ENCODE measurements at places on chromosomes 7 and 10.

DNA sequence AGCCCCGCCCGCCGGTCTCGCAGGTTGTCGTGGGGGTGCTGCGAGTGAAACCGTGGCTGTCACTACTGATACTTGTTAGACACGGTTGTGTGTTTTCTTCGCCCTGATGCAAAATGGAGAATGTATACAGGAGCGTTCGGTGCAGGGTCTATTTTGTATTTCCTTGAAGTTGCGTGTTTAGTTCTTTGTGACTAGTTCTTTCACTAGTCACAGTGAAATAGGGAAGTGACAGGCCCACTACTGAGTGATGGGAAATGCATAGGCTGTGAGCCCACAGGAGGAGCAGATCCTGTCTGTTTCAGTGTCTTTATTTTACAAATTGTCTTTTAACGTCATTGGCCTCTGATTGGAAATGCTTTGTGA is 675 bp downstream of the ABRAXAS2 start:
- DNase-seq = no peak

DNA sequence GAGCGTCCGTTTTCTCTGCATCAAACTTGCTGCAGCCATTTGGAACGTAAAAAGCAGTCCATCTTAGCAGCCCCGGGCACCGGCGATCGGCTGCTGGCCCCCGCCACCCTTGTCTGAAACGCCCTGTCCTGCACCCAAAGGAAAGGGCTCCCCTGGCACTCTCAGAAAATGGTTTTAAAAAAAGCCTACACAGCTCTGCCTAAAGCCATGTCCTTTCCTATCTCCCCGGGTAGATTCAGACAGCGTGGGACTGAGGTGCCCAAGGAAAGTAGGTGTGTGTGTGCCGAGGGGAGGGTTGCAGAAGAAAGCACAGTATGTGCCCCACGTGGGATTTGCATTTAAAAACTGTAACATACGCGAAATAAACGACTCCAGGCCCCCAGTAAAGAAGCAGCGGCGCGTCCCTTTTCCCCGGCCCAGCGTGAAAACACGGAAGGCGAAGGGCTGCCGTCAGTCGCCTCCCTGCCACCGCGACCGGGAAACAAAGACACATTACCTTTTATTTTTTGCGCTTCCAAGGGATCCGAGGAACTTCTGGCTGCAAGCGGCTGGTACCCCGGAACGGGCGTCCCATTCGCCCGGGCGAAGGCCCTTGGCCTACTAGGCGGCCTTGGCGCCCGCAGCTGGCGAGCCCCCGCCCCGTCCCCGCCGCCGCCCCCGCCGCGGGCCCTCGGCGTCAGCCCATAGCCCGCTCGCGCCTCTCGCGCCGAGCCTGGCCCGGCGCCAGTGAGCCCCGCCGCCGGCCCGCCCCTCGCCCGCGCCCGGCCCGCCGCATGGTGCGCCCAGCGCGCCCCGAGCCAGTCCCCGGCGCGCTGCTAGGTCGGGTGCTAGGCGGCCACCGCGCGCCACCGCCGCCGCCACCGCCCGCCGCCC is 304.6 kb downstream of the PRPF18 start:
- peak; percentile 18 for DNase-seq

DNA sequence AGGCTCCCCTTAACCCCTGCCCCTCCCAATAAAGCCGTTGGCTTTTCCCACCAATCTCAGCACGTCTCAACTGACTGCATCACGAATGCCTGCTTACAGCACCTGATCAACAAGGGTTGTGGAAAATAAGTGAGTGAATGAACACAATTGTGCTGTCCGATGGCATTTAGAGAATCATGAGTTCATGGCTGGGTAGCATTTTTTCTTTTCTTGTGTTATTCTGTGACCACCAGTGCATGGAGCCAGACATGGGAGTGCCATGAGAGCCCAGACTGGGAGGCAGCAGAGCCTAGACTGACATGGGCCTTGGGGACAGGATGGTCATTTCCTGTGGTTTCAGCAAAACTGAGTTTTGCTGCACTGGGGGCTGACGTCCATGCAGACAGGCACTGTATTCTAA is 254.1 kb upstream of the IGFBP3 start:
- no peak for DNase-seq

- DNase-seq = no peak
Measured at GRCh38 chr10:31698181-31698830, 230.3 kb downstream of the ARHGAP12 start.

DNA sequence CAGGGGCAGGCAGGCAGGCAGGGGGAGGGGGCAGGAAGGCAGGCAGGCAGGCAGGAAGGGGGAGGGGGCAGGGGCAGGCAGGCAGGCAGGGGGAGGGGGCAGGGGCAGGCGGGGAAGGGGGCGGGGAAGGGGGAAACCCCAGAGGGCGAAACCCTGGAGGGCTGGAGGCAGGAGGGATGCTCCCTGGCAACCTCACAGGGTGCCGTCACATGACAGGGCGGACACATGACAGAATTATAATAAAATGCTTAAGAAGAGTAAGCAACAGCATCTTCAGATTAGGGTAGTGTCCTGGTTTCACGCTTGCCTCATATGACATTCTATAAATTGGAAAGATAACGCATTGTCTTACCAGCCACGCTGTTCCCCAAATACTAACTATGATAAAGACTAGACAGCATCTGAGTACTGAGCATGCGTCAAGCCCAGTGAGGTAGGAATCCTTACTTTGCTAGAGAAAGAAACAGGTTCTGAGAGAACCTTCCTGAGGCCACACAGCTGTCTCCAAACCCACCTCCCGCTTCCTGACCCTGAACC is 131.6 kb downstream of the DIP2C start:
- DNase-seq = no peak

- DNase-seq = no peak
Measured at GRCh38 chr10:112221545-112221944, 38.0 kb upstream of the GPAM start.

DNA sequence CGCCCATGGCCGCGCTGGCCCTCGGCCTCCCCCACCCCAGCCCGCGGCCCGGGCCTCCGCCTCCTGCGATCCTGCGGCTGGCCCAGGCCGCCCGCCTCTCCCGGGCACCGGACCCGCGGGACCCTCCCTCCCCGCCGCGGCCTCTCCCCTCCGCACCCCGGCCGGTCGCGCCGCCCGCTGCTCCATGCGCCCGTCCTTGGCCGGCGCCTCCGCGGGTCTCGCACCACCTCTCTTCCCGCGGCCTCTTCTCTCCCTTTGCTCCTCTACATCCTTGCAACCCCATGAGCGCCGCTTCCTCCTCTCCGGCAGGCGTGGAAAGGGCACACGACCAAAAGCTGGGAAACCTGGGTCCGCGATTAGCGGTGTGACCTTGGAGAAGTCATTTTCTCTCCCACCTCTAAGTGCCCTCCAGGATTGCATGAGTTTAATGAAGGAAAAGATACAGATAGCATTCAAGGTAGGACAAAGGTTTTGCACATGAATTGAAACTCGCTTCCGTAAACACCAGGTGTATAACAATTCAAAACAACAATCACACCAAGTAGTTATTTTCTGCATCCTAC is 448 bp upstream of the SRPK2 start:
- DNase-seq = peak; percentile 24

- DNase-seq = no peak
Measured at GRCh38 chr7:104791080-104791479, 222.9 kb upstream of the KMT2E start.

DNA sequence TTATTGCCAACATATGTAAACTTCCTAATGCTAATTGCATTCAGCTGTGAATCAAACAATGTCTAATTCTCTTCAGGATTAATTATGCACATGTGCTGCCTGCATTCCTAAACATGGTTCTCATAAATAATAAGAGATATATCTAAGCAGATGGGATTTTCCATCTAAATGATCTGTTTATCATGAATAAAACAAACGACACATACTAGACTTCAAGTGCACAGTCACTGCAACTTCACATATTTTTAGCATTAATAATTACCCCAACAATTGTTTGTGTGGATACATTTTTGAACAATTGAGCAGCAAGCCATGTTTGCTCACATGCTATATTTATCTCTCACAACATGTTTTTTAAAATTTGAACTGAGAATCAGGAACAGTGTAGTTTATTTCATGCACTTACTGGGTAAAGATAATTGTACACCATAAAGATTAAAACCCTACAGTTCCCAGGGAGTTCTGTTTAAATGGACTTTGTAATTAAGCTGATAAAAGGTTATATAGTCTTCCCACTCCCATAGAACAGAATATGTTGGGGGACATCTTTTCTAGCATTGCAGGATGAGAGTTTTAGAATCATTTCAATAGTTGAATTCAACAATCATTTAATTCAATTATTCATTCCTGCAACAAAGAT is 378.5 kb downstream of the MDFIC start:
- no peak for DNase-seq

GRCh38 chr10:123559066-123559822 is 106.9 kb upstream of the GPR26 start:
- peak; percentile 63 for DNase-seq

DNA sequence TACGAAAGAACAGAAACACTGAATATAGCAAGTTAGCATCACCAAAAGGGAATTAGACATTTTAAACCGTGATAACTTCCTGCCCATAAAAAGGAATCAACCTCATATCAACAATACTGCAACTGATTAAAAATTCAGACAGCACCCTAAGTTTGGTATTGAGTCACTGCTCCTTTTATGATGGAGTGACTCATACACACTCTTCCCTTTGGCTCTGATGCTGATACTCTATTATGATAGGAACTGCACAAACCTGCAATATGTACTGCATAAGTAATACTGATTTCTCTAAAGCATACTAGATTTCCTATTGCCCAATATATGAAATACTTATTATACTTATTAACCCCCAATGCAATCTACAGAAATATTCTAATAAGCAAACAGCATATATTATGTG is 118.7 kb downstream of the PARD3 start:
- DNase-seq = peak; percentile 75

GRCh38 chr10:61164458-61165160 is 220.6 kb upstream of the RHOBTB1 start:
- DNase-seq = no peak

DNA sequence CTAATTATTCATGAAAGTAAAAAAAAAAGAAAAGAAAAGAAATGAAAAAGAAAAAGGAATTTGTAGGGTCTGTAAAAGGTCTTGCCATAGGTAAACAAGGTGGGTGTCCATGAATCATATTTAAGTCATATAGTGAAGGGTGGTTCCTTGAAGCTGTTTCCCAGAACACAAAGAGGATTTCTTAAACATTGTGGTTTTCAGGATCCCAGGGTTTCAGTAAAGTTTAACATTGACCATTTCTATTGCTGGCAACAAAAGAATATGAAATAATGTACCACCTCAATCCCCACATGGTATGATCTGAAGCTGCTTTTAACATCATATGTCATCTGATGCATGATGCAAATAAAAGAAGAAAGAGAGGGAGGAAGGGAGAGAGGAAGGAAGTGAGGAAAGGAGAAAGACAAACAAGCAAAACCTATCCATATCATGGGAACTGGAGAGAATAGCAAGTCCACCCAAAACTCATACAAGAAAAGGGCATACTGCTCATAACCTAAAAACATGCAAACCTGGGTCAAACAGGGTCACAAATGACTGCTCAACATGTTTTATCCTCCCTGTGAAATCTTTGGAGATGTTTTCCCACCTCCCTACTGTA is 663.5 kb downstream of the SORCS1 start:
- DNase-seq = no peak

GRCh38 chr10:36023939-36024338 is 381.8 kb upstream of the FZD8 start:
- no peak for DNase-seq

GRCh38 chr7:66771795-66772194 is 31.3 kb downstream of the RABGEF1 start:
- no peak for DNase-seq

- DNase-seq = no peak
Measured at GRCh38 chr10:88342733-88343310, 240.3 kb downstream of the RNLS start.

DNA sequence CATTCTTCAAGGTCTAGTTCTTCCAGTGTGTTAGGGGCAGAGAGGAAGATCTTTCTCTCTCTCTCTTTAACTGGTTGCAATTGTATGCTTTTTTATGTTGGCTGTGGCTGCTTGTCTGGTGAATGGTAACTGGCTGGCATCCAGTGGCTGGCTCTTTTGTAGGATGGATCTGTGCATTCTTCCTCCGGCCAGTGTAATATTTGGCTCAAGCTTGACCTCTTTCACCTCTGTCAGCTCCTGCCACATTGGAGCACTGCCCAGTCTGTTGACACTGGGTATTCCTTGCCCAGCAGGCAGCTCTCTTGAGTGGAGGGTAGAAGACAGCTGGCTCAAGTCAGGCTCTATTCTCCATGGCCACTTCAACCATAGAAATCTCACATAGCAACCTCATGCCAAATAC is 528.3 kb downstream of the PHTF2 start:
- DNase-seq = no peak

- no peak for DNase-seq
Measured at GRCh38 chr10:25768167-25768566, 165.9 kb upstream of the MYO3A start.

DNA sequence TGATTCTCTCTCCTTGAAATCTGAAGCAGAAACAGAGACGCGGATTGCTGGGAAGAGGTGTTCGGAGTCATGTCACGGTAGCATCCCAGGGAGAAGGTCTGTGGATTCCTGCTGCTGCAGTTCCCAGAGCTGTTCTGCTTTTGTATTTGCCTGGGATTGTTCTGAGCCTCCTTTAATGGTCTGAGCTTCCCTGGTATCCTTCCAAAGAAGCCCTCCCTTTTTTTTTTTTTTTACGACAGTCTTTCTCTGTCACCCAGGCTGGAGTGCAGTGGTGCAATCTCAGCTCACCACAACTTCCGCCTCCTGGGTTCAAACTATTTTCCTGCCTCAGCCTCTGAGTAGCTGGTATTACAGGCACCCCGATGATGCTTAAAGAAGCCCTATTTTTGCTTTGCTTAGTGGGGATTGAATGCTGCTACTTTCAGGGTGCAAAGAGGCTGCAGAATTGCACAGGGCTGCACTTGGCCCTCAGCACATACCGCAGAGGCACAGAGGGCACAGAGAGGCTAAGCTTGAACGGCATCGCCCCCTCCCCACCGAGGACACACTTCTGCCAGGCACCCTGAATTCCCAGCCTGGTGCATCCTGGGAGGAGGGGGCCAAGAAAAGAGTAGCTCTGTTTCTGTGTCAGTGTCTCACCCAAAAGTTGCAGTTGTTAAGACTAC is 208.6 kb upstream of the GALNT17 start:
- DNase-seq = no peak

GRCh38 chr10:96524741-96525140 is 11.0 kb upstream of the TLL2 start:
- DNase-seq = no peak

DNA sequence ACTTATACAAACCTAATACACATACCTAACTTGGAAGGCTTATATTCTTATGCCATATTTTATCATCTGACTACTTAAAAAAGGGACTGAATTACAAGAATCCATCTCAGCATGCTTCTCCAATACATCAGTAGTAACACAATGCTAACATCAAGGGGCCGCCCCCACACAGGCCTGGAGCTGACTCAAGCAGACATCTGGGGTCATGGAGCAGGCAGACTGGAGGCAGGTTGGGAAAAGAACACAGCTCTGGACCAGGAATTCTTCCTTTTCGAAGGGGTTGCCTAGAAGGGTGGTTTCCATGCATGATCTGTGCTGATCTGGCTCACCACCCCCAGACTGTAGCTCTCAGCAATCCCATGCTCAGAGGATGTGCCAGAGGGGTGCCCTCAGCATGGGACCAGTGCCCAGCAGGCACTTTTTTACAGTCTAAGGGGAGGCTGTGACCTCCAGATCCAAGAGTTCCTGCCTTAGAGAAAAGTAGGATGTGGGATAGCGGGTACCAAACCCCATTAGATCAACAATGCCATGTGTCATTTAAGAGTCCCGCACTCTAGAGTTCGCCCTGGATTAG is 26.1 kb upstream of the DUSP5 start:
- no peak for DNase-seq
